ENCODE measurements at places on chromosomes 5 and 9.

- DNase-seq, result no peak
These were observed 20.2 kb downstream of the CDH6 start for GRCh38 chr5:31213705-31214121.

- DNase-seq, result no peak
These were observed 41.2 kb downstream of the FYB1 start for GRCh38 chr5:39178171-39178570.

DNA sequence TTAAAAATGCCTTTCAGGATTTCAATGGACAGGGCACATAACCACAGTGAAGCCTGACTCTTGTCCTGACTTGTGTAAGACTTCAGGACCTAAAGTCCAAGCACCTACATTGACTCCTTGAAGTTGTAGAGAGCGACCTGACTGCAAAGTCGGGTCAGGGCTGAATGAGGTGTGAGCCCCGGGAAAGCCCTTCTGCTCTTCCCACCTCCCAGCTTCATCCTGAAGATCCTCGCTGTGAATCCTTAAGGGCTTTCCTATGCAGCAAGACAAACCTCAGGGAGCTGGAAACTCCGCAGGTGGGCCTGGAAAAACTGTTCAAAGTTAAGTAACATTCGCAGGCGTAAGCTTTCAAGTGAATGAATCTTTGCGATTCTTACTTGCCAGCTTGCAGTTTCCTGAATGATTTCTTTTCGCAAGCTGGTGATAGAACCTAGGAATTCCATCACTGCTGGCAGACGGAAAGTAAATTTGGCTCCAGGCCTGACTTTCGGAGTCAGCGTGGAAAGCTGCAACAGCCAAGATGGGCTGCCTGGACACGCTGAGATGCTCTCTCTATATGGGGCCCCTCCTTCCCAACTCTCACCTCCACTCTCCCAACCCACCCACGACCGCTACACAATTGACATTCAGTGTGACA, 10.9 kb downstream of the SEMA5A start:
- no peak for DNase-seq

- no peak for DNase-seq
These were observed 7.2 kb downstream of the DBH start for GRCh38 chr9:133643362-133643755.

DNA sequence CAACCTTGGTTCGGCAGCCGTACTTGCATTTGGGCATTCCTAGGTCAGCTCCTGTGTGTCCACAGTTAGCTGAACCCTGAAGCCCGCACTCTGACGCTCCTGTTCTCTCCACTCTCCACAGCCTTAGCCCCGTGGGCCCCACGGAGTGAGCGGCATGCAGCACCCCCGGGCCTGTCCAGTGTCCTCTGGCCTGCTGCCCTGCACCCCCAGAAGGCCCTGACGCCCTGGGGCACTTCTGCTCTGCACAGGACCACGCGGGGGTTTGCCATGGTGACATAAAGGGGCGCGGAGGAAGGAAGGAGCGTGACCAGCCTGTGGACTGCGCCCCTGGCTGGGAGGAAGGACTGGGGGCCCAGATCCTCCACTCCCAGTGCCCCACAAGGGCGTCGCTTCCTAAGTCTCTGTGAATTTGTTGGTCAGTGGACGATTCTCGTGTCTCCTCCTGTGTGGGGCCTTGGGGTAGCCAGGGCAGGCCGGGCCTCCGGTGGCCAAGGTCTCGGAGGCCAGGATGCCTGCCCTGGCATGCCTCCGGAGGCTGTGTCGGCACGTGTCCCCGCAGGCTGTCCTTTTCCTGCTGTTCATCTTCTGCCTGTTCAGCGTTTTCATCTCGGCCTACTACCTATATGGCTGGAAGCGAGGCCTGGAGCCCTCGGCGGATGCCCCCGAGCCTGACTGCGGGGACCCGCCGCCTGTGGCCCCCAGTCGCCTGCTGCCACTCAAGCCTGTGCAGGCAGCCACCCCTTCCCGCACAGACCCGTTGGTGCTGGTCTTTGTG, 13.0 kb downstream of the NDST1 start:
- DNase-seq, result no peak

DNA sequence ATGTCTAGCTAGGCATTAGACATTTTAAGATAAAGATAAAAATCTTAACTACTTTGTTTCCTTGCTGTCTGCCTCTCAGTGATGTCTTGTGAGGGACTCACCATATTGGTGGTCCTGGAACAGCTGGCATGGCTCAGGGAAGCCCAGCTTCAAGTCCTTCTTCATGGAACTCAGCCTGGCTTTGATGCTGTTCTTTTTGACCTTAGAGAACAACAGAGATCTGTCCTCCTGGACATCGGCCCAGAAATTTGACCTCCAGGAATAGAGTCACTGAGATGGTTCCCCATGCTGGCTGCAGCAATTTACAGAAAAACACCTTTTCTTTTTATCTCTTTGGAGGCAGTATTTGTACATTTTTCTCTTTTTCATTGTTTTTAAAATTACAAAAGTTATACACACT, 235.5 kb upstream of the WWC1 start:
- no peak for DNase-seq

DNA sequence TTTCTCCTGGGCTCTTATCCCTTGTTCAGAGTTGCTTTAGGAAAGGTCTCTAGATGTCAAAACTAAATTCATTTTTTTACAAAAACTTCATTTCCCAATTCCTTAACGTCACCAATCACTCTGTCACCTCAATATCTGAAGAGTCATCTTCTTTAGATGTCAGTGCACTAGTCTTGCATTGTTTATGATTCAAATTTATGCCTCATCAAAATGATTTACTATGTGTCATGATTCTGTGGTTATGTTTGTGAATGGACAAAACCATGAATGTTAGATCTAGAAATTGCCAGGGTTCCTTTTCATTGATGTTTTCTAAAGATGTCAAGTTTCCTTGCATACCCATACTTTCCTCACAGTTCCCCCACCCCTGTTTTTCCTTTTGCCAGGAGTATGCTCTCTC, 21.5 kb downstream of the CWC27 start:
- no peak for DNase-seq

DNA sequence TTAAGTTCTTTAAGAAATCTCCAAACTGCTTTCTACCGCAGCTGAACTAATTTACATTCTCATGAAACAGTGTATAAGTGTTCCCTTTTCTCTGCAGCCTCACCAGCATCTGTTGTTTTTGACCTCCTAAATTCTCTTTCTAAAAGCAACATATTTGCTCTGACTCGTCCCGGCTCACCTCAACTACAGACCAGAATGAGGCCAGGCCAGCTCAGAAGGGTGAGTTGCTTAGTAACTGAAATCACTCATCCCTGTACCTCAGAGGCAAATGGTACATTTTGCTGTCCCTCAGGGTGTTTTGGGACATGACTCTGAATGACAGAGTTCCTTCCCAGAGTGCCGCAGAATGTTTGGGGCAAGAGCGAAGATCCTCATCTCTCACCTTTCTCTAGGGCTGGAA, 127.5 kb downstream of the FRMD3 start:
- no peak for DNase-seq

GRCh38 chr5:143685246-143685815, 126.6 kb upstream of the HMHB1 start:
- DNase-seq, result no peak

GRCh38 chr9:20632705-20633104, 10.4 kb upstream of the MLLT3 start:
- DNase-seq, result no peak

GRCh38 chr9:116369706-116370105, 216.1 kb downstream of the PAPPA start:
- DNase-seq, result no peak

- DNase-seq, result no peak
These were observed 21.1 kb downstream of the CARTPT start for GRCh38 chr5:71740015-71740753.

- no peak for DNase-seq
These were observed 985.5 kb downstream of the TLE4 start for GRCh38 chr9:80557256-80557655.

DNA sequence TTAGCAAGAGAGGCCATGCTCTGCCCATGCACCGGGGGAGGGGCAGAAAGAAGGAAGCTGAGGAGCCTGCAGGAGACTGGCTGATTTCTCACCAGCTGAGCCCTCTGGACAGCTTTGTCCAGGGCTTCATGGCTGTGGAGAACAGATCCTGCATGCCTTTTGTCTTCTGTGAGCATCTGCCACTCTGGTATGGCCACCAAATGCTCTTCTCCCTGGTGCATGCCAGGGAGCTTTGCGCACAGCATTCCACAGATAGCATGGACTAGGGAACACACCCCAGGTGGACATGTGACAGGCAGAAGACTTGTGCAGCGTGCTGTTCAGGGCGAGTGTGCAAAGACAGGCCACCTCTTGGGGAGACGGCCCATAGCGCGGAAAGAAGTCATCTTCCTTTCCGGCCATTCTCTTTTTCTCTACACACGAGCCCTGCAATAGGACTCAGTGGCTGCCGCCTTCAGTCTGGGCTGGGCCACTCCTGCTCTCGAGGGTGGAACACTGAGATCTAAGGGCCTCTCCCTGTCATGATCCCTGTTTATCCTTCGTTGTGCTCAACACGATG, 56.7 kb downstream of the GADD45G start:
- DNase-seq, result no peak

GRCh38 chr9:70043689-70044489, at the start of gene MAMDC2:
Gene MAMDC2 (plus strand): TSS chr9:70043848. CDS start chr9:70044198, 350 bp downstream.
- DNase-seq, result no peak

GRCh38 chr9:100700689-100701318, 122.9 kb downstream of the CAVIN4 start:
- peak; percentile 38 for DNase-seq

DNA sequence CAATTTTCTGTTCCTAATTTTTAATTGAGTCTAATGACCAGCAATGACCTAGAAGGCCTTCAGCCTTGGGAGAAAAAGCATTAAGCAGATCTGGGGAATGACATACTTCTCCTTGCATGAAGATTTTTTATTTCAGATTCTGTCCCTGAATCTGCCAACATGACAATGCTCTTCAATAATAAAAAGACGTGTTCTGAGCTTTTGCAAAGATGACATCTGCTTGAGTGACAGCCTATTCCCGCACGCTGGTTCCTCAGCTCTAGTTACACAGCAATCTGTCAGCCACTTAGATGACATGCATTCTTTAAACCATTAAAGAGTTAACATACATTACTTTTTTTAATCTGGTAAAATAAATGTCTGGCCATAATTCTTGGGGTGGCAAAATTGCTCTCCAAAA, 129.3 kb upstream of the CDH6 start:
- no peak for DNase-seq

DNA sequence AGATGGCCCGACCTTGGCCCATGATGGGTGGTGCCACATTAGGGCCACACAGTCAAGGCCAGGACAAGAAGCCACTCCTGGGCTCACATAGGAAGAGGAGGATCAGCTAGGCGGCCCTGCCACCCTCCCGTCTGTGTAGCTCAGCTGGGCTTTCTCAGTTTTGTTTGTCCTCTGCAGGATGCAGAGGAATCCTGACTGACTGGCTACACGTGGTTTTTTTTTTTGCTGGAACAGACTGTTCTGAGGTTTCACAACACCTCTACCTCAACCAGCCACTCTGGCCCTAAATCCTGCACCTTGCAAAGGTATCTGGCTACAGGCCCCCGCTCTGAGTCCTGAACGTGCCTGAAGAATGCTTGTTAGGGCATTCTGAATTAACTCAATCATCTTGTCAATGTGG, 88.3 kb upstream of the MSX2 start:
- no peak for DNase-seq
